ENCODE measurements at places on chromosomes 7 and 10.

DNA sequence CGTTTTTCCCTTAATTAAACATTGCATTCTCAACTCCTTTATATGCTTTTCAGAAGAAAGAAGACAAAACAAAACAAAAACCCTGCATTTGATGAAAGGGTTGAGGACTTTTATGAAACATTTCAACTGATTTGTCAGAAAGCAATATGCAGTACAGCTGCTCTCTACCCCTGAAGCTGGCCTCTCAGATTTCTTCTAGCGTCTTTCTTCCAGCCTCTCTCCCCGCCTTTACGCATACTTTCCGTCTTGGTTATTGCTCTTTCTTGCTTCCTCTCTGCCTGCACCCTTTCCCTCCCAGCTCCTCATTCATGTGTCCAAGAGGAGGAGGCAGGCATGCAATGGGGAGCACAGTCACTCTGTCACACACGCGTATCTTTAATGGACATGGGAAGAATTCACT is 91.0 kb upstream of the COL1A2 start:
- no peak for DNase-seq

DNA sequence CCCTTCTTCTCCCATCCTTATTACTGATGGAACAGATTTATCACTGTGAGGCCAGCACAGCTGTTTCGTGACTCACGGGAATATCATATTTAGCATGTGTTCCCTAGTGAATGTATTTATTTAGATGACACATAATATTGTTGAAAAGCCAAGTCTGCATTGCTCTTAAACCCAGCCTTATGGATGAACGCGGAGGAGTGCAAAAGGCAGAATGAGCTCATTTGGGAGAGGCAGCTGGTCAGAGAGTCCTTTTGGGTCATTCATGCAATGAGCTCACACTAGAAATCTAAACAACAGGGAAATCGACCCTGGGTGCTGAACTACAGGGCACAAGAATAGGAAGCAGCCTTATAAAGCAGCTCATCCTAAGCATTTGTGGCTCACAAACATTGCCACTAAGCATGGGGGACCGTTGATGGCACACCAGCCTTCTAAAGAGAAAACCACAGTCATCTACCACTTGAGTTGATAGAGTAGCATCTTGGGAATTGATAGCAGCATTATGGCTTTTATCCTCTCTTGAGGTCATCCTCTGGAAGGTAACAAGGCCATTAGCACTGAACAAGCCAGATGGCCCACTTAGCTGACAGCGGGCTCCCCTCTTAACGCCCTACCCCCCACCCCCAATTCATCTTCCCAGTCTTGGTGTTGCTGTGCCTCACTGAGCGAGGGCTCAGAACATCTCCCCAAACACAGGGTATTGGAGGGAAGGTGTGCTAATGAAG is 32.9 kb upstream of the SDK1 start:
- DNase-seq, result no peak

DNA sequence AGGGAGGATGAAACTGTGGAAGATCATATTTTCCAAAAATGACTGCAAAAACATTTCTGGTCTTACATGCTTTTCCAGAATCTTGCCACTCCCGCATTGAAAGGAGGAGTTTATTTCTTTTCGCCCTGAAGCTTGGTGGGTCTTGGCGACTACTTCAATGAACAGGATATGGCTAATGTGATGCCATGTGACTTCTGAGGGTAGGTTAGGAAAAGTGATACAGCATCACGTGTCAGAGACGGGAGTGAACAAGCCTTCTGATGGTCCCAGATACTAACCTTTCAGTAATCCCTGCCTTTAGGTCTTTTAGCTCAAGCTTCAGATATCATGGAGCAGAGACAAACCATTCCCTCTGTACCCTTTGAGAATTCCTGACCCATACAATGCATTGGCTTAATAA is 192.2 kb upstream of the HPS1 start:
- DNase-seq, result no peak

DNA sequence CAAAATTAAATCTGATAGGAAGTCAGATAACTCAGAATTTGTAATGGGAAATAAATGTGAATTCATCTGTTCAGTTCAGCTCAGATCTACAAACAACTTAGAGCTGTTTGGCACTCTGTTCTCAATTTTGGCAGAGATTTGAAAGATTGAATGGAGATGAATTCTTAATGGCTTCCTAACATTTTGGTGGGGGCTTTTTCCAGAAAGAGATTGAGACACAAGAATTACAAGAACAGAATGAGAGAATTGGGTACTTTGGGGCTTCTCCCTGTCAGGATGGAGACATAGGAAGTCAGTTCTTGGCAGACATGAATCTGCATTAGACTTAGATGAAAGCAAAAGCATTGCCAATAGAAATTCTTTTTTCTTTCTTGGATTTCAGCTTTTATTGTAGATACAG is 39.0 kb upstream of the PTPRZ1 start:
- peak; percentile 38 for DNase-seq

GRCh38 chr10:100705139-100705538 is 40.2 kb upstream of the PAX2 start:
- DNase-seq, result no peak

DNA sequence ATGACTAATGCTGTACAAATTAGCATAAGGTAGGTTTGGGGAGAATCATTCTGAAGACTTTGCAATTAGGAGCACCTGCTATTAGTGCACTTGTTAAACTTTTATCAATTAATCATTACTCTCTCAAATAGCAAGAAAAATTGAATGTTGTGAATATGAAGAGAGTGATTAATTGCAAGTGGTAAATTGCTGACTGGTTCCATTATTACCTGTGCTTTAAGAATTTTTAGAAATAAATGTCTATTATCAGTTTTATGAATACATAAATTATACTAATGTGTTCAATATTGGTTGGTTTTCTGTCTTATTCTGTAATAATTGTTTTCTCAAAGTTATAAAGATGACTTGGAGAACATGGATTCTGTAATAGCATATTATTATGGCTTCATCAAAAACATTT is 47.3 kb upstream of the TMEM26 start:
- no peak for DNase-seq

DNA sequence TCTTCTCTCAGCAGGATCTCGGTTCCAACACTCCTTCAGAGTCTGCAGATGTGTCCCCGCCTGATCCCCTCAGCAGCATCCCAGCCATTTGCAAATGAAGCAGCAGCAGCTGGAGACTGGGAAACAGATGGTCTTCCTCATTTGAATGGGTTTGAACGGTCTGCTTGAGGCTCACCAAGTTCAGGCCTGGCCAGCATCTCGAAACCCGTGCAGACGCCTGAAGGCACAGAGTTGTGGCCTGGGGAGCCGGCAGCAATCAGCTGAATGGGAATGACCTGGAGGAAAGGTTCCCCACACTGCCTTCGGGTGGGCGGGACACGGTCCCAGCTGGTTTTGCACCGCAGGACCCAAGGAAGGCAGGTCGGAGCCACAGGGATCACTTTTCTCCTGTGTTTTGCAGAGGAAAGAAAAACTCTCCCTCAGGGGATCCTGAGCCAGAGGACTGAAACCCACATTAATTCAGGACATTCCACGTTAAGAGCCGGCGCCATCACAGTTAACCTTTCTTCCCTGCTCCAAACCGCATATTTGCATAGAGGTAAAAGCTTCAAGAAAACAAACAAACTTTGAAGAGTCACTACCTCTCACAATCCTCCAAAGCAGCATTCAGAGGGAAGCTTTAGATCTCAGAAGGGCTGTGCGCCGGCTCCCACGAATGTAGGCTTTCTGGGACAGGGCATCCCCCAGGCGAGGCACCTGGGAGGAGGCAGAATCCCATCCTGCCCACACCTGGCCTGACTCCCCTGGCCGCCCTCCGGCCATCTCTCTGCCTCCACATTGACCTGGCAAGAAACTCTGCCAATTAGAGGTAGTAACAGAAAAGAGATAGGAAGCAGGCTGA is 17.7 kb downstream of the FGFR2 start:
- no peak for DNase-seq

DNA sequence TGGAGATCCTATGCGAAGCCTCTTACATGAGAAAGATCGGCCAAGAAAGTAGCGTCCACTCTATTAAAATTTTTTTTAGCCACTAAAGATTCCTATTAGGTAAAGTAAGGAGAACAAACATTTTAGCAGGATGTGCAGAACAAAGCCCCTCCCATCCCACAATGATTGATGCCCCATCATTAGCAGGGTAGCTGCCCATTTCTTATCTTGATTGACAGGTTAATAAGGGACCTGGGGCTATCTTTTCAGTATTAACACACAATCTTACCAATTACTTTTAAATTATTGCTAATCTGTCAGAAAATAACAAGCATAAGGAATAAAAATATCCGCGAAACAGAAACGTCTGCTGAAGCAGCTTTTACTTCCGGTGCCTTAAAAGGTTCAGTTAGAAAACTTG is 5.1 kb downstream of the FZD8 start:
- DNase-seq, result no peak

GRCh38 chr7:138854115-138854645 is 56.2 kb upstream of the ATP6V0A4 start:
- DNase-seq, result no peak

DNA sequence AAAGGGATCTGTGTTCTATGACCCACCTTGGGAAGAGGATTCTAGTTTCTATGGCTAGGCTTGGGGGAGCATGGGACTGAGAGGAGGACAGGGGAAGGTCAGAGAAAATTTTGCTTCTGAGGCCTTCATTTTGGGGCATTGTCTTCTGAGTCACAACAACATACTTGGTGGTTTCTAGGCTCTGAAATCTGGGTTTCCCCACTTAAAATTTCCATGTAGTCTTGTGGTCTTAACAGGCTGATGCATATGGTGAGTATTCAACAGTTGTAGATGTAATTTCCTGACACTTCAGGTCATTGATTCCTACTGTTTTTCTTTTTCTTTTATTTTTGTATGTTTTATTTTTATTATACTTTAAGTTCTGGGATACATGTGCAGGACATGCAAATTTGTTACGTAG is 88.5 kb downstream of the ANKRD7 start:
- DNase-seq, result no peak

DNA sequence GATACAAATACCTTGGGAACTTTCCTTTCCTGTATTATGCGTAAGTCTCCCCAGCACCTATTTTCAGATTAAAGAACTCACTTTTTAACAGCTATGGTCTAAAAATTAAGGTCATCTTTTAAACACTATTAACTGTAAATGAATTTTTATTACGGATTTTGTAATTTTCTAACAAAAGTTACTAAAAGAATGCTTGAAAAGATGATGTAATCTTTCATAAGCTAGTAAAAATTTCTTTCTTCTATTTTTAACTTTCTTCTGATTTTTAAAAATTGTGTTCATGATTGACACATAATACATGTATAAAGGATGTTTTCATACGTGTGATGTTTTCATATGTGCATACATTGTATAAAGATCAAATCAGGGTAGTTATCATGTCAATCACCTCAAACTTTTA is 291.2 kb upstream of the MBL2 start:
- no peak for DNase-seq

GRCh38 chr7:69260023-69260422 is 338.3 kb upstream of the AUTS2 start:
- DNase-seq, result no peak

- DNase-seq, result no peak
Measured at GRCh38 chr7:102182016-102182415, 104.7 kb upstream of the SH2B2 start.

DNA sequence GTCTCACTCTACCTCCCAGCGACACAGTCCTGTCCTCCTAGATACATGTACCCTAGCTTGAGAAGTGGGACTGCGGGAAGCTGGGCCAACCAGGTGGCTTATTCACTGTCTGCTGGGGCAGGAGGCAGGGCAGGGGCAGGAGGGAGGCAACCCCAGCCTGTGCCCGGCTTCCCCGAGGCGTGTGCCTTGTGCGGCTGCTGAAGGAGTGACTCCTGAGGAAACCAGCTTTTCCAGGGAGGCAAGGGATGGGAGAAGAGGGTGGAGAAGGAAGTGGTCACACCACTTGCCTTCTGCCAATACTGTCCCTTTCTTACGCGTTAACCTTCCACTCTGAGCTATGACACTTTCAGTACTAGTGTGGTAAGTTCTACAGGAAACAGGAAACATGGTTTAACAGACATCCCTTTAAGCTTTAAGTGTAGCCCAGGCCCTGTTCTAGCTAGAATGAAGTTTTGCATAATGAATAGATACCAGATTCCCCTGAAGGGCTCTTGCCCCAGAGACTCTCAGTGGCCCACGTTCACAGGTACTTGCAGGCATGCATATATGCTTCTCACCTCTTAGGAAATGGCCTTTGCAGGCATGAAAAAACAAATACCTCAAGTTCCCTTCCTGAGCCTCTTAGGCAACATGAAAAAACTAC is 40.6 kb downstream of the SYPL1 start:
- no peak for DNase-seq

DNA sequence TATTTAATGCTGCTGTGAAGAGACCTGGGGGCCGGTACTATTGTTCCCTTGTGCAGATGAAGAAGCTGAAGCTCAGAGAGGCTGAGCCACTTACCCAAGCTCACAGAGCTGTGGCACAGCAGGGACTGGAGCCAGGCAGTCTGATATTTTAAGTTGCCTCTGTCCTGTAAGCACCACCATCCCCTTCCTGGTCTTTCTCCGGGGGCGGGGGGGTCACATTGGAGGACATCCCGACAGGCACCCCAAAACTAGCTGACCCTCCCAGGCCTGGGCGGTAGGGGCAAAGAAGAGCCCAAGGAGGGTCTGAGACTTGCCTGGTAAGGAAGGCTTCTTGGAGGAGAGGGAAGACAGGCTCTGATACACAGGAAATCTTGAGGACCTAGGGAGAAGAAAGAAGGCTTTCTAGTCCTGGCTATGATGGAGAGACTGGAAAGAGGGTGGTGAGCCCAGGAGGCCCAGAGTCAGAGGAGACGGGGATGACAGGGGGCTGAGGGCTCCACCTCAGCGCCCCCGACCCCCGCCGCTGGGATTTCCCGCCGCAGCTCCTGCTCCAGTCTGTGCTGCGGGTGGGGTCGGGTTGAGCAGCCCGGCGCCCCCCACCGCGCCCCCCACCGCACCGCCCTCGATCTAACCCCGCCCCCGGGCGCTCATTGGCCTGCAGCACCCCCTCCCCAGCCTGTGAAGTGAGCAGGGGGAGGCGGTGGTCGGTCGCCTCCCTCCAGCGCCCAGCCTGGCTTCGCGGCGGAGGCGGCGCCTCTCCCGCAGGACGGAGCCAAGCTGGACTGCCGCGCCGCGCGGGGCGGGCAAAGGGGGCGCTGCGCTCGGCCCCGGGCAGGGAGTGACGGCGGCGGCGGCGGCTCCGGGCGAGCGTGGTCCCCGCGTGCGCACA is at the start of gene ADCYAP1R1:
Gene ADCYAP1R1, plus strand, starts transcription at position 711 of the 889 bp plus-strand sequence. CDS start 10,957 bp downstream, outside the sequence.
- peak; percentile 46 for DNase-seq

GRCh38 chr7:25031007-25031406 is 51.0 kb upstream of the OSBPL3 start:
- DNase-seq, result no peak

DNA sequence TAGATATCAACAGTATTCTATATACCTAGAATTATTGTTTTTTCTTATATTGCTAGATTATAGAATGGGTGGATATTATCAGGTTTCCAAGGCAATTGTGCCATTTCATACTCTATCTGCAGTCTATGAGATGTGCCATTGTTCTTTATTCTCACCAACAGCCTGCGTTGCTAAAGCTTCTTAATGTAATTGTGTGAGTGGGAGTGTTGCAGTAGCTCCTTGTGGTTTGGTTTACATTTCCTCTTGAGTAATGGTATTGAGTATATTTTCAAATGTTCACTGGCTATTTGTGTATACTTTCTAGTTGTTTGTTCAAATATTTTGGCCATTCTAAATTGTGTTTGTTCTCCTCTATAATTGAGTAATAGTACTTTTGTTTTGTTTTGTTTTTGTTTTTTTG is 199.2 kb downstream of the TFEC start:
- no peak for DNase-seq
